ENCODE measurements at places on chromosomes 4 and X. TPM values are rescaled to one million over a fixed set of nuclear protein-coding genes. Genes with fewer than 3 reads are reported as not detected.

GRCh38 chr4:168398188-168398587, 79.6 kb upstream of the DDX60 start:
- no peak for DNase-seq

DNA sequence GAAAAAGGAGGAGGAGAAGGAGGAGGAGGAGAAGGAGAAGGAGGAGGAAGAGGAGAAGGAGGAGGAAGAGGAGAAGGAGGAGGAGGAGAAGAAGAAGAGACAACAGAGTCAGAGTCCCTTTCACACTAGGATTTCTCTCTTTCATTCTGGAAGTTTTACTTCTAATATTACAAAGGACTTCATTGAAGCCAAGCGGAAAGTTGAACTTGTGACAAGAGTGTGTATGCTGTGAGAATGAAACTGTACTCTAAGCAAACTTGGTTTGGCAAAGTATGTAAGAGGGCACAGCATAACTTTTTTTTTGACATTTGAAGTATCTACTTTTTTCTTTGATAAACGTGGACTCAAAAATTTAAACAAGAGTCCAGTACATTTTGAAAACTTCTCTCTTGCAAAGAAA, 48.0 kb downstream of the CXCL8 start:
- DNase-seq: no peak

- peak; percentile 36 for DNase-seq
Observed at GRCh38 chrX:47218920-47219815, 687 bp downstream of the CDK16 start.

GRCh38 chr4:107577743-107578142, 142.3 kb downstream of the PAPSS1 start:
- no peak for DNase-seq

GRCh38 chr4:27048429-27049238, 188.0 kb downstream of the STIM2 start:
- DNase-seq: no peak

GRCh38 chr4:128513664-128514484, 226.3 kb upstream of the PGRMC2 start:
- no peak for DNase-seq

- DNase-seq: no peak
Observed at GRCh38 chr4:15402974-15403373, 24.9 kb upstream of the C1QTNF7 start.

- no peak for DNase-seq
Observed at GRCh38 chr4:48138936-48139335, 4.9 kb upstream of the TXK start.

DNA sequence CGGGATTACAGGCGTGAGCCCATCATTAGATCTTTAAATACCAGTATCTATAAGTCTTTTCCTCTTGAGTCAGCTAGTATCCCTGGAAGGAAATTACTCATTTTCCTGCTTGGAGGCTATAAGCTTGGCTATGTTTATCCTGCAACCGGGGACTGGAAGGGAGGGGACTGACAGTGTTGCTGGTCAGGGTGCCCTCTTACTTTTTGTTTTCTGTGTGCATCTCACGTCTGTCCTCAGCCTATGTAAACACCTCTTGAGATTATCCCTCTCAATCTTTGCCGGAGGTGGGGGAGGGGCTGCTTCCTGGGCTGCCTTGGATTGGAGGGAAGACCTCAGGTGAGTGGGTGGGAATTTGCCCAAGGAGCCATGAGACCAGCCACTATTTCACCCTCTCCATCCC, 37.0 kb downstream of the HTT start:
- DNase-seq: no peak

- no peak for DNase-seq
Observed at GRCh38 chr4:88618782-88619485, 26.7 kb downstream of the HERC3 start.

DNA sequence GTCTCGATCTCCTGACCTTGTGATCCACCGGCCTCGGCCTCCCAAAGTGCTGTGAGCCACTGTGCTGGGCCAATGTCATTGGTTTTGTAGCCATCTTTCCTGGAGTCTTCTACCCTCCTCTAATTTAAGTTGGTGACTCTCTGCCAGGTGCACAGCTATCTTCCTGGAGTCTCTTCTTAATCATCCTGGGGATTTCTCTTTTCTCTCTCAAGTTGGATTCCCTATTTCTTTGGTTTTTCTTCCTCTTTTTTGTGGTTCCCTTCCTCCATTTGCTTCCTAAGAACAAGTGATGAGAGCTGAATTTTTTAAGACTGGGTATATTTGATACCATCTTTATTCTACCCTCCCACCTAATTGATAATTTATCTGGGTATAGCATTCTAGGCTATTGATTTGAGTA, 113.8 kb downstream of the SYNPO2 start:
- no peak for DNase-seq

DNA sequence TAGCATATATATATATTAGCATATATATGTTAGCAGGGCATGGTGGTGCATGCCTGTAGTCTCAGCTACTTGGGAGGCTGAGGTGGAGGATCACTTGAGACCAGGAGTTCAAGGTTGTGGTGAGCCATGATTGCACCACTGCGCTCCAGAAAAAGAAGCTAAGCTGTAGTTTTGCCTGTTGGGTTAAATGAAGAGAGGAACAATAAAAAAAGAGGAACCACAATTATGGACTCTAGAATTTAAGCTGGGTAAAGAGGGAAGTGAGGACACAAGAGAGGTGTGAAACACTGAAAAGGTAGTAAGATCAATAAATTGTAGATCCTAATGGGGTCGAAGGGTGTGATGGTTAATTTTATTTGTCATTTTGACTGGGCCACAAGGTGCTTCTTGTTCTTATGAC, 40.5 kb upstream of the HSD17B10 start:
- DNase-seq: no peak

- no peak for DNase-seq
Observed at GRCh38 chr4:122766950-122767349, 34.4 kb downstream of the BBS12 start.

DNA sequence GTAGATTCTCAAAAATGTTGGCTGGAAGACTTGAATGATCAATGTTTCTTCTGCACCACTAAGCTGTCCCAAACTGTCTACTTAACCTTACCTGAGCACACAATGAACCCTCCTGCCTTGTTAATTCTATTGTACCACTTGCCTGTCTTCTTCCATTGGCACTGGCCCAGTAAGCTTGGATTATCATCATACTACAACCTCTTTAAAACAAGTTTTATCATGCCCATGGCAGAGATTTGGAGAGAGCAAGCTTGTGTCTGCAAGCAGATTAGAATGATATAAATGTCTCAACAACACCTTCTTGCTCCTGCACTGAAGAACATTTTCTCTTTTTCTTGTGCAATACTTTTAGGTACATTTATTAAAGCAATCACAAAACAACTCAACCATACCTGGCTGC, 74.0 kb upstream of the VMA21 start:
- DNase-seq: no peak

GRCh38 chrX:17020851-17021821, 74.7 kb downstream of the REPS2 start:
- no peak for DNase-seq

- no peak for DNase-seq
Observed at GRCh38 chr4:183059797-183060196, 39.3 kb upstream of the WWC2 start.

Gene WAS
- 86.2 TPM for total RNA-seq

Gene TEX13B
- total RNA-seq: not detected

All from activated T-cell treated with anti-CD3 and anti-CD28 coated beads, Interleukin-2, amount 50 U/mL, for 4 hours (primary cell).